ENCODE measurements at places on chromosomes 5 and 9.

- no peak for DNase-seq
Observed at GRCh38 chr9:101438523-101438922, 2.9 kb upstream of the ALDOB start.

DNA sequence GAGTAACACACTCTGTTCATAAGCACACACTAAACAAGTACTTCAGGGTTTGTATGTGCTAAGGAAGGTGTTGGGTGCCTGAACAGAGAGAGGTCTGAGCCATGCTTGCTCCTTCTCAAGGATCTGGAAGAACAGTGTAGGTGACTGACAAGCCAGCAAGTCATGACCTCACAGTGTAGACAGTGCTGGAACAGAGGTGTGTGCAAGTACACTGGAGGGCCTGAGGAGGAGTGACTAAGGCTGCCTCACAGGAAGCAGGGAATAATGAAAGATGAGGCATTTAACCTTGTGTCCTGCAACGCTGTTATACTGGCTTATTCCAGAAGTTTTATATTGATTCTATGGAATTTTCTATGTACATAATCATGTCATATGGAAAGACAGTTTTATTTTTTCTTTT, 83.9 kb downstream of the TMEM174 start:
- no peak for DNase-seq

- DNase-seq: no peak
Observed at GRCh38 chr5:149403923-149404745, 25.0 kb upstream of the IL17B start.

DNA sequence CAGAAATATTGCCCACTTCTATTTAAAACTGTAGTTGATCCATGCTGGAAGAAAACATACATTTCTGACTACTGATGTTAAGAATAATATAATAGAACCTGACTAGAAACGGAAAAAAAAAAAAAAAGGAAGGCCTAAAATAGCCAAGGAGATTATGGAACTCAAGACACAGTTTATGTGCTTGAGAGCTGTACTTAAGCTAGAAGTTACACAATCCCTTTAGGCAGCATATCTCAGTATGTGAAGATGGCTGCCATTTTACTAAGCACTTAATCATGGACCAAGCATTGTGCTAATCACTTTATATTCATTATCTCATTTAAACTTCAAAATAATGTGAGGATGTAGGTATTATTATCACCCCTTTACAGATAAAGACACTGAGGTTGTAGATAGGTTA, 73.0 kb upstream of the NR4A3 start:
- DNase-seq: no peak

GRCh38 chr5:131491749-131492148, 143.3 kb downstream of the RAPGEF6 start:
- no peak for DNase-seq

DNA sequence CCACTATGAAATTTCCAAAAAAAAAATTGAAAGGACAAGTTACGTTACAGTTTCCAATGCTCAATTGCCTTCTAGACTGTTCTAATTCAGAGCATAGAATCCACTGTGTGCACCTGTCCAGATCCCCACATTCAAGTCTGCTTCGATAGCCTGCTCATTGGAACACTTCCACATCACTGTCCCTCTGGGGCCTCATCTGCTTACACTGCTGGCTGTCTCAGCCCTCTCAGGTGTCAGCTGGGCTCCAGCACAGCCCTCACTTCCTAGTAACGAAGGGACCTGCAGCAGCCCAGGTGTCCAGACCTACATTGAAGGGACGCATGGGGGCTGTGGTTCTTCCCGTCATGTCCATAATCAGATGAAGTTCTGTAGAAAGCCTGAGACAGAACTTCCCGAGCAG, 94.3 kb upstream of the EMB start:
- no peak for DNase-seq

- DNase-seq: no peak
Observed at GRCh38 chr9:133269537-133270362, 5.3 kb downstream of the ABO start.

- DNase-seq: no peak
Observed at GRCh38 chr9:109956717-109957440, 176.9 kb downstream of the PALM2AKAP2 start.

DNA sequence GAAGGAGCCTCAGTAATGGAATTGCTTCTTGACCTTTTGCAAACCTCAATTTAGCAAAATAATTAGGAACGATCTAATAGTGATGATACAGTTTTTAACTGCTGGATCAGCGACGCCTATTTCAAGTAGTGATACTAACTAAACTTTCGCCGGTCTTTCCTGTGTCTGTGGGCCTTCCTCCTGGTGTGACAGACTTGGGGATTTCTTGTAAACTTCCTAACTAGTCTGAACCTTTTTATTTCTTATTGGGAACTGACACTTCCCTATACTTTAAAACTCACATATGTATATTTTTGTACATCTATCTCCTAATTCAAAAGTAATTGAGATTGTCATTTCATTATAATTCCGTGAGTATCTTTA, 15.2 kb downstream of the ITGA1 start:
- DNase-seq: no peak

DNA sequence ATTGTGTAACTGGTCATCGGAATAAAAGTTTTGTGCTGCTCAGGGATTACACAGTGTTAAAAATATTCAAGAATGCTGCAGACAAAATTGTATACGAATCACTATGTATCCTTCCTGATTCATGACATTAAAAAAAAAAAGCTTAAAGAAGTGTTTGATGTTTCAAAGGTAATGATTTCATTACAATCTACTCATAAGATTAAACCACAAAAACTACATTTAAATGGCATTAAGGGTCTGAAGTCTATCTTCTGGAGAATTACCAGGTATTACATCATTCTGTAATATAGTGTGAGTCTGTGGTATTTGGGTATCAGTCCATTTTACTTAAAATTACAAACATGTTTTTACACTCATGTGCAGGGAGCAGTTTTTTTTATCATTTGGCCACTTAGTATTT, 324.4 kb downstream of the NDUFS4 start:
- no peak for DNase-seq

- no peak for DNase-seq
Observed at GRCh38 chr5:147437161-147437596, 72.7 kb downstream of the DPYSL3 start.

DNA sequence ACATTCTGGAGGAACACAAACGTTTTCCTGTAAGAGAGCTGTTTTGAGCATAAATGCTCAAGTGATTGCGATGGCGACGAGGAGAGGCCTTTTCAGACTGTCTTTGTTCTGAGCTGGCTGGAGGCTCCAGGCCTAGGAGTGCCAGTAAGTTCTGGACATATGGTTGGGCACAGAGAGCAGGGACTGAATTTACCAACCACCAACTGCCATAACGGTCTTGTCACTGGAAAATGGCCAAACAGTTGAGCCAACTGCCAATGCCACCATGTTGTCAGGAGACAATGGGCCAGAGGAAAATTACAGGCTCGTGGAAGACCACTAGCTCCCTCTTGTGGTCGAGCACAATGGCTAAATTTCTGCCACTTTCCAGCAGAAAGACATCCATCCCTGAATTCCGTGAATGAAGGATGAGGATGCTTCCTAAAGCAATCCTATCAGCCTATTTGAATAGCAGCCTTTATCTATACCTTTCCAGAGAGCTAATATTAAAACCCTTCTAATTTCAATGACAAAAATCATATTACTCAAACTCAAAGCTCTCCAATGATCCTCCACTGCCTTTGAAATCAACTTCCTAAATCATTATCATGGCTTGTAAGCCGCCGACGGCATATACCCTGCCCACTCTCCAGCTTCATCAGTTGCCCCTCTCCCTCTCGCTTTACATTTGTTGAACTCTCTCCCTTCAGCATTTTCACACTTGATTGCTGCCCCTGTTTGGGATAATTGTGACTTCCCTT, 66.9 kb upstream of the GLIS3 start:
- no peak for DNase-seq

DNA sequence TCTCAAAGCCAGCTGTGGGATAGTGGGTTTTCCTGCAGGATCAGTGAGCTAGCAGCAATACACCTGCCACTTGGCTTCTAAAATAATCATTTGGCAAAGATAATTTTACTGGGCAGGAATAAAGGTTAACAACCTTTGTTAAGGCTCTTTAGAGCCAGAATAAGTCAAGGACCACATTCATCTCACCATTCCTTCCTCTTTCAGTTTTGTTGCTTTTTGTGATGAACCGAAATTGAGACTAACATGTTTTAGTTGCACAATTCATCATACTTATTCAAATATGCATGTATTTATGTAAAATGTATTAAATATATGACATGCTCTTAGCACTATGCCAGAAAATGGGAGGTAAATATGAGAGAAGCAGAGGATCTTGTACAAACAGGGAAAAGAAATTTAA, 824.4 kb upstream of the TYRP1 start:
- DNase-seq: no peak

- DNase-seq: no peak
Observed at GRCh38 chr5:65279603-65280002, 202.1 kb downstream of the ADAMTS6 start.

GRCh38 chr9:113245894-113246293, 24.6 kb downstream of the SLC31A1 start:
- DNase-seq: no peak

DNA sequence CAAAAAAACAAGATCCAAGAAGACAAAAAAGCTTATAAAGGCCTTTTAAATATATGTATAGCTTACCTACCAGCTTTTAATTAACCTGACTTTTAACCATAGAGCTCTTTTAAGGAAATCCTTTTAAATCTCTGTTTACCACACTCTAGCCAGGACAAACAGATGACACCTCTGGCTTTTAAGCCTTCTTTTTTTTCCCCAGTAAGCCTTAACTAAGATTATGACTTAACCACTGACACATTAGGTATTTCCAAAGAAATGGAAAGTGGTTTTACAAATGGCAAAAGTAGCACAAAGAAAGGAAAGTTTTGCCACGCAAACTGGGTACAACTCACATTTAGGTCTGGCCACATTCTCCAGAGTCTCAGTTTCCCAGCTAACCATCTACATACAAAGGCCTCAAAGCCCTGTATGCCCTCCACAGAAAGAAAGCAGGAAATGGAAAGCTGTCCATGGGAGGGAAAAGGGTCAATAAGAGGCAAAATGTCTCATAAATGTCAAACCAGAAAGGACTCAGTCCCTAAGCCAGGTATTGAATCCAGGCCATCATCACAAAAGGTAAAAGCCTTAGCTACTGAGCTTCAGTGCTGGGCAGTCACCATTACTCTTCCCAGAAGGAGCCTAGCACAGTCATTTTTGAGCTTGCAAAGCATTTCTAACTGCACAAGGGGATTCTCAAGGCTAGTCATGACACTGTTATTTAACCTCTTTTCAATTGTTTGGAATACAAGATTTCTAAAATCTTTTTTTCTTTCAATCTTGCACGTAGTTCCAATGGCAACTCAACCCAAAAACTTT, 19.7 kb downstream of the TMEM161B start:
- no peak for DNase-seq

GRCh38 chr5:10719965-10720364, 41.1 kb downstream of the DAP start:
- DNase-seq: no peak

GRCh38 chr5:84213212-84213611, 171.5 kb downstream of the EDIL3 start:
- DNase-seq: no peak

- no peak for DNase-seq
Observed at GRCh38 chr5:23639326-23639725, 131.9 kb downstream of the PRDM9 start.

DNA sequence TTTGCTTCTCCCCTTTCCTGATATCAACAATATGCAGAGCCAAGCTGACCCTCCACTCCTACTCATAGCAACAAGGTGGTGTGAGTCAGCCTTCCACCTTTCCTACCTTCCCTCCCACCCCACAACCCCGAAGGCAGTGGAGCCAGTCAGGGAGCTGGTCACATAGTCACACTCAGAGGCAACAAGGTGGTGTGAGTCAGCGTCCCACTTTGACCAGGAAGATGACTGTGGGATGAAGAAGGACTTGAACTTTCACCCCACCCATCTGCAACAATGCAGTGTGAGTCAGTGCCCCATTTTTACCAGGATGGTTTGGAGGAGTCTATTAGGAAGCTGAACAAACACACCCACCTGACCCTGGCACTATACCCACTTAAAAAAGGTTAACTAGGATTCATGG, 30.1 kb upstream of the ZNF782 start:
- no peak for DNase-seq

DNA sequence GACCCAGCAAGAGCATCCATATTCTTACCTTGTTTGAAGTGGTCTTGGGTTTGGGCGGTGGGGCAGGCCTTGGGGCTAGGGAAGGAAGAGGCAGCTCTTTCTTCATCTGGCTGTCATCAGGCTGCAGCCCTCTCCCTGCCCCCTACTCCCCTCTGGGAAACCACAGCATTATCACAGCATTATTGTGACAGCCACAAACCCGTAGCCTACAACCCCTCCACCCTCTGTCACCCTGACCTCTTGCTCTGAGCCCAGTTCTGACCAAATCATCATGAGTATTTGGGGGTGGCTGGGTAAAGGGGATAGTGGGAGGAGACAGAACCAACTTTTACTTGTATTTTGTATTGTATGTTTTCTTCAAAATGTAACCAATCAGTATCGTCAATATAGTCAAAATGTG, 94.3 kb upstream of the ARRDC3 start:
- DNase-seq: no peak

GRCh38 chr9:119078015-119078414, 291.2 kb downstream of the BRINP1 start:
- no peak for DNase-seq

DNA sequence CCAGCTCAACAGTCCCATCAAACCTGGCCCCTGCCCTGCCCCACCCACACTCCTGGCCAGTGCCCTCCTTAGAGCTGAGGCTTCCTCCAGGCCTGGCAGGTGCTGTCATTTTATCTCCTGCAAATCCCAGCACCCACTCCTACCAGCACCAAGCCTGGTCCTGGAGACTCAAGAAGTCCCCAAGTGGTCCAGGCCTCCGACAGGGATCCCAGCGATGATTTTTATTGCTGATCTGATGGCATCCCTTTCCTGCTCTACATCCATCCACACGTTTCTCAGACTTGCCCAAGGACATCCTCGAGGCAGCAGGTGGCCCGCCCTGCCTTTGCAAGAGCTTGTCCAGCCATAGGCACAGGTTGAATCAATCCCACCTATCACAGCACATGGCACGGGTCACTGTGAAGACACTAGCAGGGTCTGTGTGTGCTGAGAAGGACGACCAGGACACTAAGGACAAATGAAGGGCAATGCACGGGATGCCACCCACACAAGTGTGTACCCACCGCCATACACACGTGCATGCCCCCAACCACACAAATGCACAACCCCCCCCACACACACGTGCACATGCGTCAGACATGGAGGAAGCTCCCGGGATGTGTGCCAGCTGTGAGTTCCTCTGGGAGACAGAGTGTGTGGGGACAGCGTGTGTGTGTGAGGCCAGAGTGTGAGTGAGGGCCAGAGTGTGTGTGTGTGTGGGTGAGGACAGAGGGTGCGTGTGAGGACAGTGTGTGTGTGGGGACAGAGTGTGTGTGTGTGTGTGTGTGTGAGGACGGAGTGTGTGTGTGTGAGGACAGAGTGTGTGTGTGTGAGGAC, 62.4 kb upstream of the UBAC1 start:
- no peak for DNase-seq
